ENCODE measurements at places on chromosomes 5 and 9.

DNA sequence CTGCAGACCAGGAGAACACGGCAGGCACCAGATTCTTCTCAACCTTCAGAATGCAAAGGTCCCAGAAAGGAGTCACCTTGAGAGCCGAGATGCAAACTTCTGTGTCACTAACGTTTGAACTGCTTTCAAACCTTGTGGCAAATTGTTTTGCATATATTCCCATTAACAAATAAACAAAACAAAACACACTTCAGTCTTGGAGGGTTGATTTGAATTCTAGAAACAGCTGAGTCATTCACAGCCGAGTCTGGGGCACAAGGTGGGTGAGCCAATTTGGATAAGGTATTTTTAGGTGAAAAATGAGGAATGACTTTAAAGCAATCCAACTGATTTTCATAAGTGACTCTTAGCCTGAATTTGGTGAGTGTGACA lies 38.8 kb upstream of the ANKRD33B start:
- DNase-seq, result no peak

DNA sequence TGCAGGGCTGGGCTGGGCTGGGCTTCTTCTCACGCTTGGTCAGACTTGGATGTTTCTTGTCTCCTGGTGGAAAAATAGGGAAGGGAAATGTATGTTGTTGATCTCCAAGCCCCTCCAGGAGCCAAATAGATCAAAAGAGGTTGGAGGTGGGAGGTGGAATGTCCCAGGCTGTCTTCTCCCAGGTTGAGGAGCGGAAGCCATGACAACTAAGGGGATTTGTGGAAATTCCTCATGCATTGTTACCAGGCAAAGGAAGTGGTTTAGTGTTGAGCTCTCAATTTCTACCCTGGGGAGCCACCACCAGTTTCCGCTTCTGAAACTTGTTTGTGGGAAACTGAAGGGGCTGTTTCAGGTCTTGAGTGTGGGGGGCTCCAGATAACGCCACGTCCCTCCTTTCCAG lies 79.0 kb downstream of the SPRY4 start:
- DNase-seq, result no peak

- DNase-seq, result no peak
These were observed 23.7 kb downstream of the ENHO start for GRCh38 chr9:34499076-34499475.

DNA sequence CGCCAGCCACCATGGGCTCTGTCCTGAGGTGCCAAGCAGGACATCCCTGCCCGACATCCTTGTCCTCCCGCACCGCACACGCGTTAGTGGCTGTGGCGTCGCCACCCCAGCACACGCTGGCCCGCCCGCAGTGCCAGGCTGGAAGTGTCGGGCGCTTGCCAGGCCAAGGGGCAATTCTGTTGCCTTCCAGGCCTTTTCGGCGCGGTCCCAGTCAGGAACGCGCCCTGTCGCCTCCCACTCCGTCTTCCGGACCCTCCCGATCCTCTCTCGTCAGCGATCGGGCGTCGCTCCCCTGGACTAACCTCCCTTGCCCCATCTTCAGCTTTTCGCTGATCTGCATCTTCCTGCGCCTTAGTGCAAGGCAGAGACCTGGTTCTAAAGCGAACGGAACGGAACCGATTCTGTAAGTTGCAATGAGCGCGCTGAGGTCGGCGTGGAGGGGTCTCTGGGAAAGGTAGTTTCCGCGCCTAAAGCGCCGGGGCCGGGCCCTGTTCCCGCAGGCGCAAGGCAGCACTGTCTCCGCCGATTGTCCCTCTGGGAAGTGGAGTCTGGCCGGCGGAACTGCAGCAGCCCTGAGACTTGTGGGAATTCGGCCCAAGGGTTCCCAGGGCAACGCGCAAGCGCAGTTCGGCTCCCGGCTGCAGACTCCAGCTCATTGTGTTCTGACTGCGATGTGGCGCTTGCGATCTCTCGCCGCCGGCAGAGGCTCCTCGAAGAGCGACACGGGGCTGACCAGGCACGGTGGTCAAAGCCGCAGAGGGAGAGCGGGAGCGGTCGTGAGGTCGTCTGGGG lies at the start of gene ZNF454:
TSS of gene ZNF454 (plus strand) at position 630 of the 792 bp plus-strand sequence. CDS start 1,594 bp downstream, outside the sequence.
- no peak for DNase-seq

- no peak for DNase-seq
These were observed 261.8 kb downstream of the ARHGAP26 start for GRCh38 chr5:143031781-143032580.

DNA sequence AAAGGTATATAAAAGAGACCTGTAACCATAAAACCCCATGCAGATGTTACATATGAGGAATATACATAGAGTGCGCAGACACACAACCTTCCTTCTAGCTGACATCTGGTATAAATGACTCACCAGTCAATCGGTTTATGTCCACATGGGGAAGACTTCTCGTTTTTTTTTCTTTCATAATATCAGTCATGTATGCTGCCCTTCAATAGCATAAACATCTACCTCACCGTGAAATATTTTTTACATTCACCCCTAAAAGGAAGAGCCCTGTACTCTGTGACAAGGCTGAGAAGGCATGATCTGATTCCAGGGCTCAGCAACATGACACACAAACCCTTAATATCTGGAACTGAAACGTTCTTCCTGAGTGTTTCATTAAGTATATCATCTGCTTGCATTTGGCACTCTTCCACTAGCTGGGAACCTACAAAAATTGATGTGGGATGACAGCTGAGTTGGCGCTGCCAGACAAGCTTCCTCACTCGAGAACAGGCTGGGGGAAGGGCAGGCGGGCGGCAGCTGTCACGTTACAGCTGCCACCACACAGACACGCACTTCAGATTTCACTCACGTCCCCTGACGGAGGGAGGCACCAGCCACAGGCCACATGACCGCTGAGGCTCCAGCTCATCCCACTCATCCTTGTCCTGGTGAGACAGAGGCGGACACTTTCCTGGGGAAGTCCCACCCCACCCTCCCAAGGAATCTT lies 74.2 kb downstream of the SHB start:
- no peak for DNase-seq

DNA sequence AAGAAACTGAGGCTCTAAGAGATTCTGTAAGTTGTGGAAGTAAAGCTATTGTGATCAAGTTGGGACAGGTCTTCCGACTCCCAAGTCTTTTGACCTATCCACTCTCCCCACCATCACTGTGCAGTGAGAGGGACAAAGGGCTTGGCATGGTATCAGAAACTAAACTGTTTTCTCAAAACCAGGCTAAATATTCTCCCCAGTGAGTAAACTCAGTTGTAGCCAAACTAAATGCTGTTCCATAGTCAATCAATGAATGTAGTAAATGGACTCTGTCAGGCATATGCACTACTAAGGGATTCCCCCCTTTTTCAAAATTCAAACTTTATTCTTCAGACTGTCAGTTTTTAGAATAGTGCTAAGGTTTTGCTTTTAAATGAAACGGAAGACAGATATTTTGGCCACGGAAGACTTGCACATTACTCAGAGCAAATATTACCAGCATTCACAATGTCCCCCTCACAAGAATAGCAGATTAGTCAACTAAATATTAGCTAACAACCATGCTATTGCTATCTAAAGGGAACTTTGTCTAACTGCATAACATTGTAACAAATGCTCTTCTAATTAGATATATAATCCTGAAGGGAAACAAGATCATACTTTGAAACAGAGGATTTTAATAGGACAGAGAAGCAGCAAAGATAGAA lies 7.1 kb downstream of the PRKAA1 start:
- DNase-seq, result no peak

DNA sequence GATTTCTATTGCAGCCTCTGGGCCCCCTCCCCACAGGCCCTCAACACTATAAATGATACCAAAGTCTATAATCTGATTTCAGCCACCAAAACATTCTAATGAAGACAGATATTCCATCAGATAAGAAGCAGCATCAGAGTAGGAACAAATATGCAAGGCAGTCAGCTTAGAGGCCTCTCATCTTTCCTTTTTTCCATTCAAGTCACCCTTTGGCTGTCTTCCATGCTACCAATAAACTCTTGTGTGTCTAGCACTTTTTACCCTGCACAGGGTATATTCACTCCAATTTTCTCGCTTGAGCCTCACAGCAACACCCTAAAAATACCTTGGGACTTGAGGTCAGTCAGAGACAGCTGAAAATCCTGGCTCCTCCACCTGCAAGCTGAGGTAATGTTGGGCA lies 193.7 kb downstream of the BRINP1 start:
- DNase-seq, result no peak

DNA sequence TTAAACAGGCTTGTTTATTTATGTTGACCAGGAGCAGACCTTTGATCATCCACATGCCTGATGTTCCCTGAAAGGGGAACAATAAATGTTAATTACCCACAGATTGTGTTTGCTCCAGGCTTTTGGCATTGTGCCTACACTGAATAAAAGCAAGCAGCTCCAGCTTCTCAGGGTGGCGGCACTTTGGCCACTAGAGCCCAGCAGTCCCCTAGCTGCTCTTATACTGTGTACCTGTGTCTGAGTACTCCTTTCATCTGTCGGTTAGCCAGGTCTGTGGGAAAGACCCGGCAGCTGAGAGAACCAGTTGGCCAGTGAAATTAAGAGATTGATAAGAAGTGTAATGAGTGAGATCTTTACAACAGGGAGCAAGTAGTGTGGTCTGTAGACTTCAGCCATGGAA lies 254.8 kb upstream of the FTMT start:
- no peak for DNase-seq

DNA sequence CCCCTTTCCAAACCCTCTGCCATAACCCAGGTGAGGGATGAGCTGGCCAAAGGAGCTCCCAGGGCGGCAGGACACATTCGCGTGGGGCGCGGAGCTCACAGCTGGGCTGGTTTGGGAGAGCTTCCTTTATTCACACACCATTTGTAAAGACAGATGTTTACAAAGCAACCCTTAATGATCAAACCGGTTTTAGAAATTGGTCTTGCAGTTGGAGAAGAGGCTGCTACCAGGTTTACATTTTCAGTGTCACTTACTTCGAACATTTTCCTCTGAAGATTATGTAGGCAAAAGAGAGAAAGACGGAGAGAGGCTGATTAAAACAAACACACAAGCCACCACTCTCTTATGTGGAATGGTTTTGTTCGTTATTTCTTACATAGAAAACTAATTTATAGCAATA lies 648.7 kb downstream of the IRX1 start:
- no peak for DNase-seq

- DNase-seq, result no peak
These were observed 394.0 kb downstream of the CETN3 start for GRCh38 chr5:90015584-90016018.

GRCh38 chr5:93274291-93274690 lies 306.7 kb downstream of the NR2F1-AS1 start:
- no peak for DNase-seq

DNA sequence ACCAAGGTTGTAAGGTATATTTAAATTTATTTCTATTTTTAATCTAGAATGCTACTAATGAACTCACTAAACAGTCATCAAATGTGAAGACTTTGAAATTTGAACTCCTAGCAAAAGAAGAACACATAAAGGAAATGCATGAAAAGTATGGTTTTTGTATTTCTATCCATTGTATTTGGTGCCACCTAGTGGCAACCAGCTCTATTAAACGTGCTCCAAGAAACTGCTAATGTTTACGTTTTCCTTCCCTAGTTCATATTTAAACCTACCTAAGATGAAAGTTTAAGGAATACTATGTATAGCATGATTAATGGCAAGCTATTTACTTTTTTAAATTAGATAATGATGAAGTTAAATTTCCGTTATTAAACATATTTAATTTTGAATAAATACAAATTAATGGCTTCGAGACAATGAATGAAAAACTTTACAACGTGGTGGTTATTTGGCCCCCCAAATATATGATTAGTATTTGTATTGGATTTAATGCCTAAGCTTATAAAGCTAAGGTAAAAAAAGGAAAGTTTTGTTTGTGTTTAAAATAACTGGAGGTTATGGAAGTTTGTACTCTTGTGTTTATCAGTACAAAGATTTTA lies 115.9 kb upstream of the SH3GL2 start:
- DNase-seq, result peak; percentile 5

DNA sequence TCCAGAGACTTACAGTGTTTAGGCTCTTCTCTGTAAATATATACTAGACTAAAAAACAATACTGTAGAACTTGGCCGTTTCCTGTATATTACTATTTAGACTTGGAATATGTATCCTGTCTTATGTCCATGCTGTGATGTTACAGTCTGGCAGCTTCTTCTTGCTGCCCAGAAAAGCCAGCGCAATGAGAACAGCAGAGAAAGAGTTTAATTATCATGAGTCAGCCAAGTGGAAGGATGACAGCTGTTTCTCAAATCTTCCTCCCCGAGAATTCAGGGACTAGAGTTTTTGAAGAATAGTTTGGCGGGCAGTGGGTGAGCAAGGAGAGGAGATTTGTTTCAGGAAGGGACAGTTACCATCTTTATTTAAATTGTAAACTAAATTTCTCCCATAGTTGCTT lies 37.5 kb downstream of the NAA35 start:
- no peak for DNase-seq

GRCh38 chr5:72817076-72817481 lies 618 bp downstream of the TNPO1 start:
- DNase-seq, result no peak
